Bronchus fibroblast of lung (primary cell): ENCODE measurements at places on chromosomes 1 and 21. TPM values are rescaled to one million over a fixed set of nuclear protein-coding genes. Genes with fewer than 3 reads are reported as not detected.

C1orf105 gene
- total RNA-seq = not detected in 2 replicates

FCER1G gene
- not detected in 2 replicates for total RNA-seq

PTPRC gene
- total RNA-seq = not detected in 2 replicates

CFHR1 gene
- 0.17 TPM in 1 of 2 replicates, not detected in the other for total RNA-seq

DCST2 gene
- total RNA-seq = under 0.01 and 0.17 TPM in 2 replicates
